ENCODE measurements at places on chromosomes 4 and X.
A peak's percentile ranks its signal among the peaks of the same experiment; 100 is the strongest.

- DNase-seq = no peak
Measured at GRCh38 chr4:181793096-181793495, 450.1 kb upstream of the TENM3 start.

GRCh38 chrX:48677516-48677915, 6.1 kb upstream of the WAS start:
- DNase-seq = no peak

GRCh38 chr4:37620176-37620575, 66.0 kb downstream of the RELL1 start:
- no peak for DNase-seq

GRCh38 chrX:50858548-50858947, 44.6 kb upstream of the SHROOM4 start:
- no peak for DNase-seq

- DNase-seq = no peak
Measured at GRCh38 chr4:102552781-102553180, 51.6 kb downstream of the NFKB1 start.

DNA sequence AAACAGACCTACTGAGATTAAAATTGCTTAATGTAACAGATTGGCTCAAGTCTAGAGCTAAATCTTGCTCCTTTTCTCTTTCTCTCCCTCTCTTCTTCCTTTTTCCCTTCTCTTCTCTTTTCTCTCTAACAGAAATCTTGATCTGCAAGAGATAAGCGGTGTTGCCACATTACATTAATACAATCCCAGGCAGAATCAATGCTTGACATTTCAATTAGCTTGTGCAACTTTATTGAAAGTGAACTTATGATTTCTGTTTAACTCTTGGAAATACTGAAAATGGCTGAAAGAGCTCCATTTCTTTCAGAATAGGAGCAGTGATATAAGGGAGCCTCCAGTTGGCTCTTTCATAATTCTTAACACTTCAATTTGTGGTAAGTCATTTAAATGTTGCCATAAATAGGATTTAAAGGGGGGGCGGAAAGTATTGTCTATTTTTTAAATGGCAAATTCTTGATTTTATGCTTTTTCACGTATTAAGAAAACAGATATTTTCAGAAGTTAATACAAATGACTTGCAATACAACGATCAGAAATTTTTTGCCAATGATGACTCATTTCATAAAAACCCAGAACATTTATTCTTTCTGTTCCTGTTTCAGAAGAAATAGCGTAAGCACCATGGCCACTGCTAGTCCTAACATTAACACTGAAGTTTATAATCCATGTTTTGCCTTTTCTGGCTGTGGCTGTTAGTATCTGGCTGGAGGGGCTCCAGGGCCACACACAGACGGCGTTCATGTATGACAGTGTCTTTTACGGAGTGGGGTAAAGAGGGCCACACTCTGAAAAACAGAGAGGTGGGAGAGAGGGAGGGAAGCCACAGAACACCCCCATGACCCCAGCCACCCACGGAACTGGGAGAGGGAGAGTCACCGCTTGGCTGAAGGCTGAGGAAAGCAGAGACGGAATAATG, 115.7 kb upstream of the FAT1 start:
- DNase-seq = no peak

DNA sequence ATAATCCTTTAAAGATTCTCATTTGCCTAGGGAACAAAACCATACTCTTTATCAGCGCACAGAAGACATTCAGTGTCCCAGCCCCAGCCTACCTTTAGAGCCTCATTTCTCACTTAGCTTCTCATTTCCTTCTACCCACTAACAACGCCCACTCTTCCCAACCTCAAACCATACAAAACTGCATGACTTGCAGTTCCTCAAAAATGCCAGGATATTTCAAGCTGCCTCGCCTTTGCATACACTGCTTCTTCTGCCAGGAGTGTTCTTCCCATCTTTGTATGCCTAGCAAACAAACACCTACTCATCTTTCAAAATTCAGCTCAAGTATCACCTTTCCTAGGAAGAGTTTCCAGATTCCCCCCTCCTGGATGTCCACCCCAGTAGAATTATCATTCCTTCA, 129.9 kb upstream of the ADGRL3 start:
- no peak for DNase-seq

GRCh38 chr4:127141856-127142255, 490.9 kb upstream of the INTU start:
- DNase-seq = no peak

- no peak for DNase-seq
Measured at GRCh38 chrX:39642071-39642470, 455.7 kb downstream of the BCOR start.

DNA sequence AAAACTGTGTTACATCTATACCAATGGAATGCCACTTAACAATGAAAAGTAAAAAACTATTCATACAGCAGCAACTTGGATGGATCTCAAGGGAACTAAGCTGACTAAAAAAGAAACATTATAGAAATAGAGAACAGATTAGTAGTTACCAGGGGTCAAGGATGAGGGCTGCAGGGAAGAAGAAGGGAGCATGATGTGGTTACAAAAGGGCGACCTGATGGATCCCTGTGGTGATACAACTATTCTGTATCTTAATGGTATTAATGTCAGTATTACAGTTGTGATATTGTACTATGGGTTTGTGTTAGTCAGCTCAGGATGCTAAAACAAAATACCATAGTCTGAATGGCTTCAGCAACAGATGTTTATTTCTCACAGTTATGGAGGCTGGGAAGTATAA, 190.7 kb downstream of the ZNF674 start:
- no peak for DNase-seq

DNA sequence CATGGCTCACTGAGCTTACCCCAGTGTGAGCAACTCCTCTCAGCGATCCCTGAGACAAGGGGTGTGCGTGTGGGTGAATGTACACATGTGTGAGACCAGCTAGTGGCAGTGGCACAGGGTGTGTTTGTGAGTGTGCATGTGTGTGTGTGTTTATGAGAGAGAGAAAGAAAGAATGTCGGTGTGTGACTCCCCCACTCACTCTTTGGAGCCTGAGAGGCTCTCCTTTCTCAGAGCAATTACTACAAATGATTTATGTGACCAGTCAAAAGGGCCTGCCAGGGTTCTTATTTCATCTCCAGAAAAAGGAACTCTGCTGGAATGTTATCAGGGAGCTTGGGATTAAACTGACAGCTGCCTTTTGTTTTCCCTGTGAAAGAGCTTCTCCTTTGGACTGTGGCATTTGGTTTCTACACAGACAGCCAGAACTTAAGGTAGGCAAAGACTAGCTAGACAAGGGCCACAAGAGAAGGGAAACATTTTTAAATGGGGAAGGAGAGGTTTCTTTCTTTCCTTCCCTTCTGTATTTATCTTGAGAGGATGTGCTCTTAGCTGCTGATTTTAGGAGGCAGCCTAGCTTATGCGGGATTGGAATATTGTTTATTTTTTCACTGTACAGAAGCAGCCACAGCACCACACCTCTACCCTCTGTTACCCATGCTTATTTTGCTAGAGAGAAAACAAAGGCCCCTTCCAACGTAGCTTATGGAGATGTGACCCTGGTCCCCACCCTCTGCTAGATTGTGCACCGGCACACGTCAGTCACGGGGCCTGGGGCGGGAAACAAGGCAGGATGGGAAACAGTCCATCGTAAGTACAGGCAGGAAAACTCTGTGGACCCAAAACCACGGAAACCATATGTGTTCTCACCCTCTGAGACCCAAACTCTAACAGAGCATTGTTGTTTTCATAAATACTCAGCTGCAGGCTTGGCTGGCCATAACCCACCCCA, 143.5 kb downstream of the MGST2 start:
- DNase-seq = no peak

DNA sequence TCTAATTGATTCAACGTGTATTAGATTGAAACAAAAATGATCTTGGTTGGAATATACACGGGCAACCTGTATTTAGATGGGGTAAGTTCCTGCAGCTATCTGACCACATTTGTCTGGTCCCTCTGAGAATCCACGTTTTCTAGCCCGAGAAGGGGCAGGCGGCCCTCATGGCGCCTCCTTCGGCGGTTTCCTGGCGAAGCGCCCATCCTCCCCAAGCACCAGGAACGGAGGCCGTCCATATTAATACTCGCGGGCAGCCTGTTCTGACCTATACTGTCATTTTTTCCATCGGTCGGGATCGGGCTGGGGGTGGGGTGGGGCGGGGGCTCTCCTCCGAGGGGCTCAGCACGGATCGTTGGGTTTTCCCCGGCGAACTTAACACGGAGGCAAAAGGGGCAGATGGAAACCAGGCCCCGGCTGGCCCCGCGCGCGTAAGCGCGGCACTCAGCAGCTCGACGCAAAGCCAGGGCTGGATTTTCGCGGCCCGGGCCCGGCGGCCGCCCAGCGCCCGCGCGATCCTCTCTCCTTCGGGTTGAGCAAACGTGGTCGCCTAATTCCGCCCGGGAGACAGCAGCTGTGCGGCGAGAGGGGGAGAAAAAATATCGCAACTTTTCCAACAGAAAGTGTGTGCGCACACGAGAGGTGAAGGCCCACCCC, 77.2 kb upstream of the BCOR start:
- DNase-seq = peak; percentile 76

DNA sequence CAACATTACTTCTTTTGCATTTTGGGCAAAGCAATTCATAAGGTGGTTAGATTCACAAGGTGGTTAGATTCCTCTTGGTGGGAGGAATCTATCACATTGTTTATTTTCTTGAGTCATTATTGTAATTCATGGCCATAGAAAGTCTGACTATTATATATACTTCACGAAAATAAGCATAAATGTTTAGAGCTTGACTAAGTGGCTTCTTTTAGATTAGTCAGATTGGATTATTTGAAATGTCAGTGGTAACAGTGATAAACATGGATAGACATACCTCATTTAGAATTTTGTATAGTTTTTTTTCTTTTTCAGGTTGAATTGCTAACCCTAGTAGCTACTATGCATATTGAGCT, 24.9 kb upstream of the DYNLT3 start:
- no peak for DNase-seq

GRCh38 chr4:11376571-11376970, 52.1 kb downstream of the HS3ST1 start:
- no peak for DNase-seq

DNA sequence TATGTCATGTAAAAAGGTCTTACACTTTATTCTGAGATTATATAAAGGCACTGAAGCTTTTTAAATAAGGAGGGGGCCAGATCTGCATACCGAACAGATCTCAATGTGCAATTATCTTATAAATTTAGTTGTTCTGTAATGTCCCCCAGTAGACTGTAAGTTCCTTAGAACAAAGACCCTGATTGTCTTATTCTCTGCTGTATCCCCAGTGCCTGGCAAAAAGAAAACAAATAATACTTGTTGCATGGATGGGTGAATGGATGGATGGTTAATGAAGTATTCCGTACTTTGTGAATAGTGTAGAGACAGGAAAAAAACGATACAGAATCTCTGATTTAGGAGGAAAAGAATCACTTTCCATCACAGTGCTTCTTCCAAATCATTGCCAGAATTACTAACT, 141.5 kb downstream of the CHM start:
- DNase-seq = no peak

GRCh38 chr4:161573836-161574235, 590.0 kb downstream of the FSTL5 start:
- no peak for DNase-seq

DNA sequence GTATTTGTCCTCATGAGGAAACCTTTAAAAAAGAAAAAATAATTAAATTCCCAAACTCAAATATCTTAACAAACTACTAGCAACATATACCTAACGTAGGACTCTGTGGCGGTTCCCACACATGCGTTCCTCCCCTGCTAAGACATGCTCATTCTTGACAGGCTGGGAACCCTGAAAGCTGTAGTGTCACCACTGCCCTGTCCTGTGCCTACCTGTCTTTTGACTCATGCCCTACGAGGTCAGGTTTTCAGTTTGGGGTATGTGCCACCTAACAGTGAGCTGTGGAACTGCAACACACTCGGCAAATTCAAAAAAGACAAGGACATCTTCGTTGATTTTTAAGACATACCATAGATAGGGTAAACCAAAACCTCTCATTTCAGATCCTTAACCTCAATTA, 17.8 kb downstream of the IDS start:
- no peak for DNase-seq

DNA sequence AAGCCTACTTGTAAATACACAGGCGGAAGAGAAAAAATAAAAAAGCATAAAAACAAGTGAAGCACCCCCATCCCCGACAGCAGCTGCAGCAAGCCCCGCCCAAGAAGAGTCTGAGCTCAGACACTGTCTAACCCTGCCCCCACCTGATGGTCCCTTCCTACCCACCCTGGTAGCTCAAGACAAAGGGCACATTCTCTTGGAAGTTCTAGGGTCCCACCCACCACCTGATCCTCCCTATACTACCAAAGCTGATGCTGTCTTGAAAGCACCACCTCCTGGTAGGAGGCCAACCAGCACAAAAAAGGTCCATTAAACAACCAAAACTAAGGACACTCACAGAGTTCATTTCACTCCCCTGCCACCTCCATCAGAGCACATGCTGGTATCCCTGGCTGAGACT, 308.2 kb downstream of the KLHL13 start:
- no peak for DNase-seq

DNA sequence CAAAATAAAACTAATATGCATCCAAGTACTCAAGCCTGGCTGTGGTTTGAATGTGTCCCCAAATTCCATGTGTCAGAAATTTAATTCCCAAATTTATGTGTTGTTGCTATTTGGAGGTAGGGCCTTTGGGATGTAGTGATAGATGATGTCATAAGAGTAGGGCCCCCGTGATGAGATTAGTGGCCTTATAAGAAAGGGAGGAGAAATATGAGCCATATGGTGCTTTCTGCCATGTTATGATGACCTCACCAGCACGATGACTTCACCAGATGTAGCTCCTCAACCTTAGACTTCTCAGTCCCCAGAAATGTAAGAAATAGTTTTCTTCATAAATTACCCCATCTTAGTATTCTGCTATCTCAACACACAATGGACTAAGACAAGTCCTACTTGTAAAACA, 2264.0 kb downstream of the ARAP2 start:
- DNase-seq = no peak

DNA sequence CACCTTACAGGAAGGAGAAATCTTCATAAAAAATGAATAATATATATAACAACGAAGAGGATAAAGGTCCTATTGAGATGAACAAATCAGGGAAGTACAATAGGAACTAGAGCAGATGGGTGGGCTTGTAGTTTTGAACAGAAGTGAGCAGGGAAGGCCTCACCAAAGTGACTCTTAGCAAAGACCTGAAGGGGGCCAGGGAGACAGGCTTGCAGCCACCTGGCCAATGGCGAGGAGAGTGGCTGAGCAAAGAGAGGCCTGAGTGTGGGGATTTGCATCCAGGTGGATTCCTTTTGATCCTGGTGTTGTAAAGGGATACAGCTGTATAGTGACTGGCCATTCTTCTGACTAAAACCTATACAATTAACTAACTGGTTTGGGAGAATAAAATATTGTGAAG, 354.1 kb downstream of the CAMK2D start:
- no peak for DNase-seq
